D341Med (cell line): ENCODE measurements at places on chromosomes 1 and 21.

DNA sequence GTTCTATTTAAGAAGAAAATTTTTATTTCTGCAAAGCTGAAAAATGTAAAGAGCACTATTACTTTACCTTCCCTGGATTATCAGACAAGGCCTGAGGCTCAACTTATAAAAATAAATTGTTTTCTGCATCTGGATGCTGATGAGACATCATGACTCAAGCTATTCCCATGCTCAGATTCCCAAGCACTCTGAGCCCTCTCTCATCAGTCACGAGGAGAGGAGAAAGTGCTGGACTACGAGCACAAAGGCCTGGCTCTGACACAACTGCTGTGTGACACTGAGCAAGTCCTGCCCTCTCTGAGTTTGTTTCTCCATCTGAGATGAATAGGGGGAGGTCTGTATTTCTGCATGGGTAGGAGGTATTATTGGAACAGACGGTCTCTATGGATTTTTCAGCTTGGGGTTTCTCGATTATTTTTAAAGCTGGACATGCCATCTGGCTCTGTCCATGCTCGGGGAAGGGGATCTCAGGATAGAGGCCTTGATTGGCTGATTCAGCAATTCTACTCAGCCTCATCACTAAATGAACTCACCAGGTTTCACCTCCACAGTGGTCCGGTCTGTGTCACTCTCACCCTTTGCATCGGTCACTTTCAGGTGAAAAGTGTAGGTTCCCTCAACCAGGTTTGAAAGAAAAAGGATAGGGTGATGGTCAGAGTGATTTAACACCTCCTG lies 107.7 kb downstream of the KIAA0319L start:
- DNase-seq: no peak

DNA sequence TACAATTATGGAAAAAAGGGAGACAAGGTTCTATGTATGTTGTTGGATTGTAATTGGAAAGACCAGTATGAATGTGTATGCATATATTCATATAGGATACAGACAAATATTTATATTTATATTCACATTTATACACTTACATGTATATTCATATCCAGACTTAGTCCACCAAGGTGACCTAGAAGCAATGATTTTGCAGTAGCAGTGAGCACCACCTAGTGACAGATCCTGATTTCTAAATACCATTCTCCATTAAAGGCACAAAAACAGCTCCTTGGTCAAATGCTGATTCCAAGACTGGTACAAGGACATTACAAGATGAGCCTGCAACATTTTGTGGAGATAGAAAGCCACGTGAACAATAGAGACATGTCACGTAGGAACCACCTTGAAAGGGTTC lies 153.4 kb downstream of the SDCCAG8 start:
- no peak for DNase-seq

GRCh38 chr1:210132582-210132981 lies 100.0 kb upstream of the SERTAD4 start:
- no peak for DNase-seq

DNA sequence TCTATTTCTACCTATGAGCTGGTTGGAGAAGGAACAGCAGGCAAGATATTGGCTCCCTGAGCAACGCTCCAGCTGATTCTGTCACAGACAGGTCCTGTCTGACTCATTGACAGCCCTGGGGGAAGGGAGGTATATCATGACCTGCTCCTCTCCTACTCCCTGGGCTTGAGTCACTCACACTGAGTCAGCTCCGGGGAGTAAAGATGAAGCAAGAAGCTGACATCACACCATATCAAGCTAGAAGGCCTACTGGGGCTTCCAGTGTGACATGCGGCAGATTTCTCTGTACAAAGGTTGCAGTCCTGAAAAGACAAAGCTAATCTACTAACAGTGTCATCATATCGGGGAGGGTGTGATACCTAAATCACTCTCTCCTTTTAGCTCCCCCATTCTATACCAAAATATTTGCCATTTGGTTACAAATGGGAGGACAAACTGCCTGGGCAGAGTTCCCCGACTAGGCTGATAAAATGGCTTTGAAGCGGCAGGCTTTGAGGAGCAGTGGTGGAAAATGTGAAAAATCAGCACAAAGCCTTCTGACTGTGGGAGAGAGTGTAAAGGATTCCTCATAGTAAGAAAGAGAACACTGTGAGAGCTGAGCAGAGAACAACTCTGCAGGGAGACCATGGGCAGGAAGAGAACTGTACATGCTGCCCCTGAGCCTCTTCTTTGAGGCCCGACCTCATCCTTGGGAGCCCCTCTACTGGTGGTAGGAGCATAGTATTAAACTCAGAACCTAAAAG lies 15.5 kb downstream of the PI4KB start:
- no peak for DNase-seq

GRCh38 chr1:193700710-193701355 lies 514.4 kb upstream of the B3GALT2 start:
- no peak for DNase-seq
